ENCODE measurements at places on chromosomes 6 and 20.

DNA sequence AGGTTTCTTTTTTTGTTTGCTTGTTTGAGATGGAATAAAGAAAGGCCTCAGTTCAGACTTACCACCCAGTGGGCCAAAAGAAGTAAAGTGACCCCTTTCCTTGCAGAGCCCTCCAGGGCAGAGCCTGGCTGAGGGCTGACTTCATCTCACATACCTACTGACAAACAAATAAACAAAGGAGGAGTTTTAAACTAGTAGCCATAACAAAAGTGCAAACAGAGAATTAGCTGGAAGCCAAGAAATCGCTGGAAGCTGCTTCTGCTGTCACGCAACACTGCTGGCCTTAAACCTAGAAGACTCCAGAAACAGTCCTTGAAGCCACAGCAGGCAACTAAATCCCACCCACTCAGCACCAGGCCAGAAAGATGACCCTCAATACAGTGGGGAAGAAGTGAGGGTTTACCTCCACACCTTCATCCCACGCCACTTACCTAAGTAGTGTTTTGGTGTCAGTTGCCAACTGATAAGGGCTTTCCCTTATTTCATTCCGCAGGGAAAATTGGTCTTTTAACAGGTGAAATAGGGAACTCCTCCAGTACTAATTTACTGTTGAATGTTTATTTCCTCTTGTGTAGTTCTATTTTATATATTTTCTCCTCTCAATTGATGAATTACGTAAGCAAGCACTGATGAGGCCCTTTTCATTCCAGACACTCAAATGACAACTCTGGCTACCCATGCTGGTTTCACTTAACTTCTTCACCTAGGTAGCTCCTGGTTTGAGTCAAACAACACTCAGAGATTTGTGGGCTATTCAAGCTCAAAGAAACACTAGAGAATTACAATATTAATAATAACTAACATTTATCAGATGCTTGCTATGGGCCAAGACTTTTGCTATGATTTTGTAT, 46.2 kb downstream of the EDN1 start:
- DNase-seq = no peak

- no peak for DNase-seq
Observed at GRCh38 chr6:54294965-54295532, 13.2 kb upstream of the TINAG start.

DNA sequence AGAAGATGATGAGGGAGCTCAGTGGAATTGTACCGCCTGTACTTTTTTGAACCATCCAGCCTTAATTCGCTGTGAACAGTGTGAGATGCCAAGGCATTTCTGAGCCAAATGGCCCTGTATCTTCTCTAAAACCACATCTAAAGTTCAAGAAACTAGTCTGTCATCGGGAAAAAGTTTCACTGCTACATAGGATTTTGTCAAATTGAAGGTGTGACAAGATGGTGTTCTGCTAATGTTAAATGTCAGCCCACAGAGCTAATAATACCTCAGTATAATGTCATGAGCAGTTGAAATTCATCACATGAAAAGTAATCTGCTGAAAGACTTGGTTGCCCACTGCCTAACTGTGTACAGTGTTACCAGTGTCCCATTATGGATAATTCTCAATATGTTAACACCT, 9.6 kb downstream of the SUMO4 start:
- no peak for DNase-seq

DNA sequence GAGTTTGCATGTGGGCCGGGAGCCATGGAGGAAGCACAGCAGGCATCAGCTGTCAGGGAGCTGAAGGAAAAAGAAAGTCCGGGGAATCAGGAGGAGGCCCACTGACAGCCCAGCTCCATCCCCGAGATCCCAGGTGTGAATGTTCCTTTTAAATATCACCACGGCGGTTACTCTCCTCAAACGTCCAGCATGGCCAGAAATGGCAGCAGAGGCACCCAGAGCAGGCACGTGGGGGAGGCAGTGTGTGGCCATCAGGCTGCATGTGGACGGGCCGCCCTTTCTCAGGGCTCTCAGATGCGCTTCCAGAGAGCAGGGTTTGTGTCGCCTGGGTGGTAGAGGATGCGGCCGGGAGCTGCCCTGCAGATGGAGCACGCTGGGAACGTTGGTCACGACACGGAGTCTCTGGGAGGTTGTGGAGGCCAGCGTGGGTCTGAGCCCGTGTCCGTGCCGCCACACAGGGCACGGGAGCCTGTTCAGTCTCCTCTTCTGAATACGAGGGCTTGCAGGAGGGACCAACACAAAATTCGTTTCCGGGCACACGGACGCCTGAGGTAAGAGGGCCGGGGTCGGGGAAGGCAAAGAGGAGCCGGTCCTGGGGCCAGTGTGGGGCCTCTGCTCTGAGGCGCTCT, 45.3 kb upstream of the DACT2 start:
- no peak for DNase-seq

- DNase-seq = no peak
Observed at GRCh38 chr20:1858871-1859270, 36.3 kb upstream of the SIRPA start.

DNA sequence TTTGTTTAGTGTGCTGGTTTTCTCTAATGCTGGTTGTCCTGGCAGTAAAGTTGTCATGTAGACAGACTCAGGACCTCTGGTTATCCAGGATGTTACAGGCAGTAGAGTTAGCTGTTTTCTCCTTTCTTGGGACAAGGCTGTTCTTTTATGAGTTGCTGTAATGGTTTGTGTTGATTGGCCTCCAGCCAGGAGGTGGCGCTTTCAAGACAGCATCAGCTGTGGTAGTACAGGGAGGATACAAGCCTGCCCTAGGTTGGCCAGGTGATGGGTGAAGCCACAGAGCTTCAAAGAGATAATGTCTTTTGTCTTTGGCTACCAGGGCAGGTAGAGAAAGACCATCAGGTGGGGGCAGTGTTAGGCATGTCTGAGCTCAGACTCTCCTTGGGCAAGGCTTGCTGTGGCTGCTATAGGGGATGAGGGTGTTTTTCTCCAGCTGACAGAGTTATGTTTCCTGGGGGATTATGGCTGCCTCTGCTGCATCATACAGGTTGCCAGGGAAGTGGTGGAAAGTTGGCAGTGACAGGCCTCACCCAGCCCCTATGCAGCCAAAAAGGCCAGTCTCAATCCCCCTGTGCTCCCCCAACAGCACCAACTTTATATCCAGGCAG, 127.2 kb upstream of the TAB2 start:
- DNase-seq = peak; percentile 39

- DNase-seq = peak; percentile 87
Observed at GRCh38 chr20:41118632-41119031, 18.7 kb upstream of the PLCG1 start.

GRCh38 chr6:39439342-39440038, 117.0 kb upstream of the KCNK16 start:
- DNase-seq = no peak

DNA sequence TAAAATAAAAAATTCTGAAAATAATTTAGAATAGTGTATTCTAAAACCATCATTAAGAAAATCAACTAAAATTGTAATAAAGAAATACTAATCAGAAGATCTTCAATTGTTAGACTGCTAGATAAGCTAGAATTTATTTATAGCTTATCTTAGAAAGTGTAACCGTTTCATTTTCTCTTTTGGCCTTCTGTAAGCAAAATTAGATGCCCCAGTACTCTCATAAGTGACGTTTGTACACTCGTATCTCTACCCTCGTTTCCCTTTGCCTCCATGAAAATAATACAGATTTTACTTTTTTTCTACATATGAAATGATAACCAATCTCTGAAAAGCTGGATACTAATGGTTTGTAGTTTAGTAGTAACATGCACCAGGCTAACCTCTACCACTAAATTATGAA, 19.8 kb downstream of the DSE start:
- no peak for DNase-seq

GRCh38 chr20:57451795-57452661, 60.8 kb downstream of the RBM38 start:
- DNase-seq = no peak

GRCh38 chr20:46099491-46100287, 9.9 kb upstream of the NCOA5 start:
- DNase-seq = no peak

GRCh38 chr6:169669889-169670288, 31.9 kb downstream of the WDR27 start:
- DNase-seq = no peak

DNA sequence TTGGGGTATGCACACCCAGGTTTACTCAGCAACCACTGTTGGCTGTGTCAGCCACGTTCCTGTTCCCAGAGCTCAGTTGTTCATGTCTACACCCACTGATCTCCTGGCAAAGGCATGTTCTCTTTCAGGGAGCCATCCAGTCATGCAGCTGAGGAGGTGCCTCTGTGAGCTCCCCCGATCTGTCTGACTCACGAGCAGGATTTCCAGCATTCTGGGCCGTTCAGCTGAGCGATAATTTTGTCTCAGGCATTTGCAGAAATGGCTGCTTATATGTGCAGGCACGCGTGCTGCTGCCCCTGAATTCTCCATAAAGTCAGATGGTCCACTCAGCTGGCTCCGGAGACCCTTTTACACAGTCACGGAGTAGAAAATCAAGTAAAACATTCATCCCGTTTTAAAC, 78.4 kb upstream of the IYD start:
- no peak for DNase-seq

- no peak for DNase-seq
Observed at GRCh38 chr6:105786449-105786848, 299.7 kb upstream of the PRDM1 start.

DNA sequence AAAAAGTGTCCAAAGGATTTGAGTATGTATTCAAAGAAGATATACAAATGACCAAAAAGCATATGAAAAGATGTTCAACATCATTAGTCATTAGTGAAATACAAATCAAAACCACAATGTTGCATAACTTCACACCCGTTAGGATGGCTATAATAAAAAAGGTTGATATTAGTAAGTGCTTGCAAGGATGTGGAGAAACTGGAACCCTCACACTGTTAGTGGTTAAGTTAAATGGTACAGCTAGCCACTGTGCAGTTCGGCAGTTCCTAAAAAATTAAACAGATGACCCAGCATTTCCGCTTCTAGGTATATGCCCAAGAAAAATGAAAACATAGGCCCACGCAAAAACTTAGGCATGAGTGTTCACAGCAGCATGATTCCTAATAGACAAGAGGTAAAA, 38.6 kb downstream of the IBTK start:
- DNase-seq = no peak

DNA sequence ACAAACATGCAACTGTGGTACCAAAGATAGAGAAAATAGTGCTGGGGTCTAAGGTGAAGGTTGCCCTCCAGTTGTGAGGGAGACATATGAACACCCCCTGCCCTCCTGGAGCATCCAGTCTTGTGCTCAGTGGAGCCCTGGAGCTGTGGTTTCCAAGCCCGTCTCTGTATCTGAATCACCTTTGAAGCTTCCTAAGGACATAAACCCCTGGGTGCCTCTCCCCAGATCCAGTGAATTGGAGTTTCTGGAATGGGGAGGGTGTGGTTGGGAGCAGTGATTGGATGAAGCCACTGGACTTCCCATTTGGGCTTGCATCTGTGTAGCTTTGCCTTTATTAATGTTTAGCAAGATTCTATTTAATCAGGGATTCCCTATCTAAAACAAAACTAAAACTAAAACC, 22.4 kb upstream of the E2F3 start:
- DNase-seq = no peak

- DNase-seq = peak; percentile 50
Observed at GRCh38 chr20:32823078-32823477, 3.3 kb downstream of the MAPRE1 start.
